Stomach (tissue), 19 donors: ENCODE measurements at places on chromosomes 2 and 18. TPM values are rescaled to one million over a fixed set of nuclear protein-coding genes. Genes with fewer than 3 reads are reported as not detected.

Gene DSC1
- not detected for total RNA-seq

Gene CCDC68
- 154 TPM for total RNA-seq

Gene CRYGD
- total RNA-seq: not detected

Gene HOXD3
- 1.5 TPM for total RNA-seq

Gene PDK1
- total RNA-seq: 29.6 TPM

Gene TUBA3E
- not detected for total RNA-seq

Gene GCG
- not detected for total RNA-seq

Gene GPR155
- total RNA-seq: 0.87 TPM

Gene SP140
- total RNA-seq: 2.0 TPM

- peak; percentile 84 for DNase-seq
Observed at GRCh38 chr2:101327863-101328394, 19.4 kb upstream of the RNF149 start.

GRCh38 chr2:37833423-37833822, 91.7 kb upstream of the RMDN2 start:
- DNase-seq: no peak

DNA sequence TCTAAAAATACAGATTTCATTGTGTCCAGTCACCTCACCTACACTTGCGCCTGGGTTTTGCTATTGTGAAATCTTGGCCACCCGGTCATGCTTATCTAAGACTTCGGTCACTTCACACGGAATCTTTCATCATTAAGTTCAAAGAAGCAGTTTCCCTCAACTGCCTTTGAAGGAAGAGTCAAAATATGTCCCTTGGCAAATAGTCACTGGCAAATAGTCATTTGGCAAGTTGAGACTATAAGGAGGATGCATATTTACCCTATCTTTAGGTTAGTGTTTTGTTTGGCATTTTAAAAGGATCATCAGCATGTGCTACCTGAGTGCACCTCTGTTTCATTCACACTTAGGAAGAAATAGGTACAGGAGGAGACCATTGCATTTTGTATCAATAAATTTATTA, 95.9 kb downstream of the FEZ2 start:
- no peak for DNase-seq

DNA sequence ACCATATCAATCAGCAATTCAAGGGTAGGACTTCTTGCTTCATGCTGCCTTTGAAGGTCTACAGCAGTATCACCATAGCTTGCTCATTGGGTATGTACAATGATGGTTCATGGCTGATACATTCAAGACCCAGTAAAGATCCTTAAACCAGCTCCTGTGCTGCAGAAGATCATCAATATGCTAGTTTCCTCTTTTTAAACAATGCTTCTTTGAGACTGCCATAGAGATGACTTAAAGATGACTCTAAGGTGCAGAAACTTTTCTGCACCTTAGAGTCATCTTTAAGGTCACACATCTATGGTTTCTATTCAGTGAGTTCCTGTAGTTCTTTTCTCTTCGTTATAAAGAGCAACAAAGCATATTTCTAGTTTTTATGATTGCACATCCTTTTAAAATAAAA, 102.8 kb upstream of the KLHL14 start:
- DNase-seq: no peak

DNA sequence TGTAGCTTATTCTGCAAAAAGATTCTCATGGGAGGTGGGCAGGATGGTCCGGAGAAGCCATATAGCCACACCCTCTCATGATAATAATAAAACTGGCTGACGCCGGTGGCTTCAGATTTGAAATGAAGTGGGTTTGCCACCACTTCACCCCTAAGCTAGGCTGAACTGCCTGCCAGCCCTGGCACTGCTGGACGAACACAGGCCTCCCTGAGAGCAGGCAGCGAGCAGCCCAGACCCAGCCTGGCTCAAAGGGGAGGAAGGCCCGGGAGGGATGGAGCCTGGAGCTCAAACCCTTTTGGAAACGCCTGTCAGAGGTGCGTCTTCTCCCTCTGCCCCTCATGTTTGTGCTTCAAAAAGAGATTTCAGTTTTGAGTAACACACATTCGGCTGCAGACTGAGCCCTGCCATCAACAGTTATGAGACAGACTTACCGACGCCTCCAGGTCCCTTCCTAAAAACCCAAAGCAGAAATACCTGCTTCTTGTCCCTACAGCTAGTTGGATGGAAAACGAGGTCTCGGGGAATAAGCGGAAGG, 71.1 kb upstream of the HPCAL1 start:
- no peak for DNase-seq

DNA sequence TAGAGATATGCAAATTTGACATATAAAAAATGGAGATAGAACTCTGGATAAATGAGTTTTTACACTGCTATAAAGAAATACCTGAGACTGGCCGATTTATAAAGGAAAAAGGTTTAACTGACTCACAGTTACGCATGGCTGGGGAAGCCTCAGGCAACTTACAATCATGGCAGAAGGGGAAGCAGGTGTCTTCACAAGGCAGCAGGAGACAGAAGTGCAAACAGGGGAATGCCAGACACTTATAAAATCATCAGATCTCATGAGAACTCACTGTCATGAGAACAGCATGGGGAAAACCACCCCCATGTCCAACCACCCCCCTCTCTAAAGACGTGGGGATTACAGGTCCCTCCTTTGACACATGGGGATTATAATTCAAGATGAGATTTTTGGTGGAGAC, 1540.2 kb upstream of the SLC39A10 start:
- no peak for DNase-seq

GRCh38 chr2:28359222-28360057, 33.2 kb upstream of the FOSL2 start:
- DNase-seq: peak; percentile 84

DNA sequence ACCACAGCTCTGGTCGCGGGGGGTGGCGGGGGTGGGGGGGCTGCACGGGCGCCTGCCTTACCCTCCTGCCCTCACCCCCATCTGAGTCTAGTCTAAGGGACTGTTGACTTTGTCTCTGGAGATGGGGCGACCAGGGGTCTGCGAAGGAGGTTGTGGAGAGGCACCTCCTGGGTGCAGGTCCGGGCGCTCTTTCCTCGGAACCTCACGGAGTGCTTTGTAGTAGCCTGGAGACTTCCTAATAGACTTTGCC, 141.3 kb downstream of the MEIS1 start:
- DNase-seq: no peak

DNA sequence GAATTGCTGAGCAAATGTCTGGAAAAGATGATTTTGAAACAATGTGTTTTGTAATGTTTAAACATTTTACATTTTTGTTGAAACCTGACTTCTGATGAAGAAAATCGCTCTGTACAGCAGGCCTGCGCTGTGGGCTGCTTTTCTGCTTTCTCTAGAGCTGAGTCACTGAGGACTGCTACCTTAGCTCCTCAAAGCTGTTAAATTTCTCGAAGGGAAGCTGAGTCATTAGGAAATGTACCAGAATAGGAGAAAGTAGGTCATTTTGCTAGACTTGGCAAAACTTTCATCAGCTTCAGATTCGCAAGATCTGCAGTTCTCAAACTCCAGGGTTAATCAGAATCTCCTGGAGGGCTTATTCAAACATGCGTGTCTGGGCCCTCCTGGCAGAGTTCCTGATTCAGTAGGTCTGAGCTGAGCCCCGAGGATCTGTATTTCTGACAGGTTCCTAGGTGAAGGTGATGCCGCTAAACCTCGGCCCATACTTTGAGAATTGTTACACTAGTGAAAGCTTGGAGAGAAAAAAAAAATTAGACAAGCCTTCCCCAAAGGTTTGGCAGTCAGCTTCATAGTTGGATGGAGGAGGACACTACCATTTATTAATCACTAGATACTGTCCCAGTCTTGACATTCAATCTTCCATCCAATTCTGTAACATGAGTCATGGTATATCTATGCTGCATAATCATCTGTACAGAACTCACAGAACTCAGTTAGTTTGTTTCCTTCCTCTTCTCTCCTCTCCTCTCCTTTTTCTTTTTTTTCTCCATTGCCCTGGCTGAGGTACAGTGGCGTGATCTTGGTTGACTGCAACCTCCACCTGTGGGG, 297.6 kb downstream of the PARD3B start:
- no peak for DNase-seq

DNA sequence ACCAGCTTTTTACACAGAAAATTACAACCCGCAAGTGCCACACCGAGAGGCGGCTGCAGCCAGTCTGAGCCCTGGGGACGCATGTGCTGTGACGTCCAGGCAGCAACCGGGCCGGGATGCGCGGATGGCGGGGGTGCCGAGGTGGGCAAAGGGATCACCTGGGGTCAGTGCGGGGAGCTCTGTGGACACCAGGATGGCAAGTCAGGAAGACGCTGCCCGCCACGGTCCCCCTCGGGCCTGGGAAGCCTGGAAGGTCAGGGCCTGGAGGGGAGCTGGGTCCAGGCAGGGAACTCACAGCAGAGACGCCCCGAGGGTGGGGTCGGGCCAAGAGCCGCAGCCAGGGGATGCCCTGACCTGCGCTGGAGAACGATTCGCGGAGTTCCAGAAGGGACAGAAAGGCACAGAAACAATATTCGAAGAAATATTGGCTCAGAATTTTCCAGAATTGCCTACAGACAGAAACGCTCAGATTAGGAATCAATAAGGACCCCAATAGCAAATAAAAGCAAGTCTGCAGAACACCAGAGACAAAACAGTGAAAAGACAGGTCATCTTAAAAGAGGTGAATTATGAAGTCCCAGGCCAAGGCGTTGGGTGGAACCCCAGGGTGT, 11.7 kb upstream of the KIF1A start:
- DNase-seq: peak; percentile 22

- DNase-seq: no peak
Observed at GRCh38 chr2:1653956-1654695, 90.2 kb downstream of the PXDN start.

DNA sequence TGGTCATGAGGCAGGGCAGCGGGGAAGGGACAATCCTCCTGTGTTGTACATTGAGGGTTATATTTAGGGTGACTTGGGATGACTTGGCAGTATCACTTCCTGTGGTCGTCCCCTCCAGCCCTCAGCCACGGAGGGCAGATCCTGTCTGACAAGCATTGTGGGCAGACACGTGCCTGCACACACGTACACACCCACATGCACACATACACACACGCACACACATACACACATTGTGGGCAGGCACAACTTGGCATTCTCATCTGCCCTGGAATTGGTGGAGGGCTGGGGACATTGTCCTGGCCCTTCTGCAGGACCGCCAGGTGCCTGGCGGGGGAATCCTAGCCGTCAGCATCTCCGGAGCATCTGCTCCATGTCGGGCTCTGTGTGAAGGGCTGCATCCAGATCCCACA, 47.6 kb downstream of the ODC1 start:
- no peak for DNase-seq

GRCh38 chr2:226674123-226674522, 125.5 kb downstream of the IRS1 start:
- DNase-seq: no peak

GRCh38 chr2:150538651-150539201, 51.3 kb upstream of the RND3 start:
- DNase-seq: peak; percentile 52

- no peak for DNase-seq
Observed at GRCh38 chr2:4662161-4662779, 958.9 kb downstream of the DCDC2C start.

DNA sequence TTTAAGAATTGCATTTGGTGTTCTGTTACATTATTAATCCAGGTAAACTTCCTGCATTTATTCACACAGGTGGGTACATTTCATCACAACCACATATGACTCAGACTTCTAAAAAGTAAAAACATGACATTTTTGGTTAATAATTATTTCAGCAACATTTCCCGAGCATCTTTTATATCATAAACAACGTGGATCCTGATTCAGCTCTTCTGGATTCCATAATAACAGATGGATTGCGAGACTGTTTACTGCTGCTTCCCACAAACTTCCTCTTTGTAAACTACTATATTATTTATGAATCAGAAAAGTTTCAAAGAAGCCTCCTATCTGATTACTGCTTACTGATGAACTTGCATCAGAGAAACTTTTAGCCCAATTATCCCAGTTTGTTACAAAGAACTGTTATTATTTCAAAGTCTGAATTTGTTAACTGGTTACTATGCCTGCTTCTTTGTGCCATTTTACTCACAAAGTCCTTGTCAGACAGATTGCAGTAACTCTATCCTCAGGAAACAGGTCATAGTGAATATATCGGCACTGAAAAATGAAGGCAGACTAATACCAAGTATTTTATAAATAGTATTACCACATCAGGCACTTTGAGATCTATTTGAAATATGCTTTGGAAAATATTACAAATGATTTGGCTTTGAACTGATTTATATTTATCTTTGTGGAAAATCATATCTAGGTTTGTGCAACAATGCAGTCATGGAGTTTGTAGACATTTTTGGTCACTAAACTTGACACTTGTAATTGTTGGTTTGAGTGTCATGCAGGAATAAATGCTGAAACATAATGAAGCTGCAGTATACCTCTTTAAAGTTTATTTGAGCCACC, 511.6 kb downstream of the PLCL1 start:
- DNase-seq: no peak

- no peak for DNase-seq
Observed at GRCh38 chr2:36748166-36748565, 51.7 kb downstream of the VIT start.

- DNase-seq: peak; percentile 29
Observed at GRCh38 chr2:12176623-12177454, 430.4 kb downstream of the LPIN1 start.

DNA sequence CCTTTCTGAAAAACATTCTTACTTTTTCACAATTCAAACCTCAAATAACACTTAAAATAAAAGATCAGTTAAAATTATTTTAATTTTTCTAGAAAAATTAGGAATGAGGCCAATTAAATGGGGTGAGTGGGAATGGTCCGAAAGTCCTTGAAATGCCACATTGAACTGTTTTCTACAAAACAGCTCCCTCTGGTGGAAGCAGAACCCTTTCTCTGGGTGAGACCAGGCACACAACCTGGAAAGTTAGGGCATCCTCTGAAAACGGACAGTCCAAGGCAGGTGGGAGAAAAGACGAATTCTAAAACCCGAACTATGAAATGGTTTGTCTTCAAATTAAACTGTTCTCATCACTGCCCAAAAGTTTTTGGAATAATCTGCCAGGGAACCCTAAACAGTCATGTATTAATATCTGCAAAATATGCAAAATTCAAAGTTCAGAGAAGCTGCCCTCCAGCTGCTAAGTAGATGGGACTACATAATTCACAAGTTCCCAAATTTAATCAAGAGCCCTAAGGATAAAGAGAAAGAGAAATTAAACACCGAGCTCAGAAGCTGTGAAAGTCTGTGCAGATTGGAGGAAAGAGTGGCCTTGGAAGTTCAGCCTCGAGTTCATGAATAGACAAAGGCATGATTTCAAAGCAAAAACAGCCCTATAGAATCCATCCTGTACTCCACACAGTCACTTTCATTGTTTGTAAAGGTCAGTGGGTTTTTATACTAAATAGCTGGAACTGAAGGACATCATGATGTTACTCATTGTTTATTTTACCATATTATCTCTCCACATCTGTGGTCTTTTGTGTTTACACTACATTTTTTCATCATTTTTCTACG, 108.3 kb downstream of the PIEZO2 start:
- no peak for DNase-seq

- peak; percentile 88 for DNase-seq
Observed at GRCh38 chr2:240819858-240820606, at the start of gene KIF1A. Gene KIF1A, minus strand, starts transcription at chr2:240820219. Its CDS starts 22,467 bp downstream, at chr2:240797752.

DNA sequence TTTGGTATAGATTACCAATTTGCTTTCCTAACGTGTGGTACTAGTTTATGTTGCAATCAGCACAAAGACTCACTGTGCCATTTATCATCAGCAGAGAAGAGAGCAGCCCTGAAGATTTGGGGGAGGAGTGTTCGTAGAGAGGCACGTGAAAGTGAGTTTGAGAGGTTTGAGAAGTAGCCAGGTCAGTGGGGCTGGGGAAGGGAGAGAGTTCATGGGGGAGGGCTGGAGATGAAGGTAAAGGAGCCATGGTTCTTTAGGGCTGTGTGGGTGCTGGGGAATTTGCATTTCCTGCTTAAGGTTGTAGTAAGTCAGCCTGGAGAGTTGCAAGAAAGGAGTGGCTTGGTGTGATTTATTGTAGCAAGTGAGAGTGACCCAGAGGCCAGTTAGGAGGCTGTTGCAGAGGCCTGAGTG, 172.1 kb downstream of the NEDD4L start:
- DNase-seq: no peak
